Stimulated activated CD4-positive, alpha-beta T cell treated with anti-CD3 and anti-CD28 coated beads, Interleukin-4, amount 100 ng/mL, for 1 hour (primary cell): ENCODE measurements at places on chromosomes 4 and X.

GRCh38 chr4:7189066-7189465 is 3.3 kb upstream of the SORCS2 start:
- DNase-seq = no peak

DNA sequence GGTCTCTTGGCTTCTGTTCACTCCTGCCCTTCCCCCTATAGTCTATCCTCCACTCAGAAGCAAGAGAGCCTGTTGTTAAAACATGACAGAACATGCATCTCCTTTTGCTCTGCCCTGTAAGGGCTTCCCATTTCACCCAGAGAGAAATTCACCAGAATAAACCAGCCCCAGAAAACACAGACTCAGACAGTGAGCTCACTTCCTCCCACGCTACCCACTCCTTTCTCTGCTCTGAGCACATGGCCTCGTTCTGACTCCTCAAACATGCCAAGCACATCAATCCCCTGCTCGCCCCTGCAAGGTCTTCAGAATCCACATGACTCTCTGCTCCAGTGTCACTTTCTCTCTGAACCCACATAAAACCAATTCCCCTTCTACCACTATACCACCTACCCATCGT is 50.4 kb downstream of the MID1 start:
- no peak for DNase-seq

- DNase-seq = no peak
These were observed 5.6 kb downstream of the KIAA0232 start for GRCh38 chr4:6788123-6788522.

DNA sequence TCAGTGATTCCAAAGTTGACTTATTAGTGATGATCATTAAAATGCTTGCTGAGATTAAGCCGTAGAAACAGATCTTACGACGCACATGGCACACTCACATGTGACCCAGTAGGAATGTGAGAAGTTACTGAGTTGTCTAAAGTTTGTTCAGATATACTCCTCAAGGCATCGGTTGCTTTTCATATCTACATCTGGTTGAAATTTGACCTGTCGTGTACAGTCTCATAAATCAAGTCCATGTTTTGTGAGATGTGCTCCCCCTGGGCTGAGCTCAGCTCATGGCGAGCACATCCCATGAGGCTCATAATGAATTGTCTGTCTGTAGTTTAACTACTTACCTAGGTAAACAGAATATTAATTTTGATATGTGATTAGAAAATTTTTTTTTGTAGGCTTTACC is 67.0 kb downstream of the TNIP2 start:
- DNase-seq = no peak

- DNase-seq = peak; percentile 47
These were observed at the start of gene RAP2C for GRCh38 chrX:132219343-132219768. RAP2C (minus strand) TSS chrX:132219447; CDS start chrX:132217268, 2,179 bp downstream.

DNA sequence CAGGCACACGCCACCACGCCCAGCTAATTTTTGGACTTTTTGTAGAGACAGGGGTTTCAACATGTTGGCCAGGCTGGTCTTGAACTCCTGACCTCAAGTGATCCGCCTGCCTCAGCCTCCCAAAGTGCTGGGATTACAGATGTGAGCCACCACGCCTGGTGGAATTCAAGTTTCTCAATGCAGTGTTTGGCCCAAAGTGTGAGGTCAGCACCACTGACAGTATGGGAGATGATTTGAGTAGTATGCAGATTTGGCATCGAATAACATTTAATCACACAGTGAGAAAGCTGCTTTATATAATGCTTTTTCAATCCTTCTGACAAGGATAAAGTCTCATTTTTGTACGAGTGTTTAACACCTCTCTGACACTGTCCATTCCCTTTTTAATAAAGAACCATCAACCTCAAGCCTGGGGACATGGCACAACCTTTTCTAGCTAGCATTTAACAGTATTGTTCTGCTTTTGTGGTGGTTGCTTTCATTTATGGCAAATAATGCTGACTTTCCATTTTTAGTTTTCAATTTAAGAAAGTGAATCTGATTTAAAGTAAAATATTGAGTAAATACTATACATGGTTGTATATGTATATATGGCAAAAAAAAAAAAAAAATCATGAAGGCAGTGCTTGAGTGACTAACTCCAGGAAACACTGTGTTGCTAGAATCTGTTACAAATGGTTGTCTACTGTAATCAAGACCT is 4.3 kb upstream of the NSUN7 start:
- DNase-seq = no peak

DNA sequence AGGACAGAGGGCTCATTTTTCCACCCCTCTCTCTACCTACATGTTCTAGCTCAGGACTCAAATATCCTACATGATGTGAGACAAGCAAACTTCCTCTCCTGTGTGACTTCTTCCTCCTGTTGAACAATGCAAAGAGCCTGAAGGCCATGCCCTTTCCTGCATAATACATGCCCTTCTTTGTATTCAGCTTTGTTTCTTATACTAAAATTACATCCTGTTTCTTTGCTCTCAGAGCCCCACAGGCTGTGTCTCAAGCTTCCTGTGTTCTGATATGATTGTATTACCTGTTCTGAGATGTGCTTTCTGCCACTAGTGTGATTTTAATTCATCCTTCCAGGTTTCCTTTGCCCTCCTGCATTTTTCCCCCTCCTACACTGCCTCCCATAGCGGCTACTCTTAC is 166.4 kb upstream of the AFF2 start:
- no peak for DNase-seq

DNA sequence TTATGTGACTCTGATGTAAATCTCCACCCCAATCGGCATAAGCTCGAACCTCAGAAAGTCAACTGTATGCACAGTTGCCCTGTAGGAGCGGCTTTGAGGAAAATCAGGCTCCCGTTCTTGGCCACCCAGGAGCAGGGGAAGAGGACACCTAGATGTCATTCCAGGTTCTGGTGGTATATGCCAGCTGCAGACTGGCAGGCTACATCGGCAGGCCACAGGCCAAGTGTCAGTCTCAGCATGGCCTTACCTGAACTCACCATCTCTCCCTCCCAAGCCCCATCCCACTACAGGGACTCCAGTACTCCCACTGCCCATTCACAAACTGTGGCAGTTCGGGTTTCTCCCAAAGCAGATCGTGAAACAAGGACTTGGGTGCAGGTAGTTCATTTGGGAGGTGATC is 428.1 kb downstream of the BCOR start:
- DNase-seq = no peak

DNA sequence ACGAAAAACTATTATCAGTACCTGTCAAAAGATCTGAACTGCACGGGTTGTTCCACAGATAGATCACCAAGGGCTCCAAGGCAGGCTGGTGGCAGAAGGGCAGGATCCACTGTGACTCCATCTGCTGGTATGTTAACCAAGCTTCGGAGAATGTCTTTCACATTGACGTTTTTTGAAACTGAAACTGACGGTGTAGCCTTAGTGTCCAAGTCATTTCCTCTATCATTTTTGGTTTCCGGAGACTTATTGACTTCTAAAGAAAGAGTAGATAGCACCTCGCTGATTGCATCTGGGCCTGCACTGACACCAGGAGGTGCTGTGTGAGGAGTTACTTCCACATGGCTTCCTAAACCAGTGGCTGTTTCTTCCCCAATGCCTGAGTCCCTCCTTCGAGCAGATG is 186.9 kb downstream of the LRBA start:
- peak; percentile 7 for DNase-seq

DNA sequence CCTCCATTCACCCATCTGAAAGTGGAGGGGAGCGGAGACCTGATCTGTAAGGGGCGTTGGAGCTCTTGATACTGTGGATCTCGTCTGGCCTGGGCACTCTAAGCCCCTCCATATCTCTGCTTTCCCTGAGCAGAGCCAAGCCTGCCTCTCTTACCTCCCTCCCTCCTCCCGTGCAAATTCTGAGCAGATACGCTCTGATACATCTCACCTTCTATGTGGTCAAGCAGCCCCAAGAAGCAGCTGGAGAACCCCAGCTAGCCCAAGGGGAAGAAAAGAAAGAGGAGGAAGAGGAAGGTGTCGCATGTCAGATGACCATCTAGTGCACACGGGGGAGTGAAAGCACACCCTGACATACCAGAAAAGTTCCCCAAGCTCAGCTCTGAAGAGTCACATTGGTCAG is 1.9 kb upstream of the DGAT2L6 start:
- DNase-seq = no peak
